ENCODE measurements at places on chromosomes 11 and 22.

DNA sequence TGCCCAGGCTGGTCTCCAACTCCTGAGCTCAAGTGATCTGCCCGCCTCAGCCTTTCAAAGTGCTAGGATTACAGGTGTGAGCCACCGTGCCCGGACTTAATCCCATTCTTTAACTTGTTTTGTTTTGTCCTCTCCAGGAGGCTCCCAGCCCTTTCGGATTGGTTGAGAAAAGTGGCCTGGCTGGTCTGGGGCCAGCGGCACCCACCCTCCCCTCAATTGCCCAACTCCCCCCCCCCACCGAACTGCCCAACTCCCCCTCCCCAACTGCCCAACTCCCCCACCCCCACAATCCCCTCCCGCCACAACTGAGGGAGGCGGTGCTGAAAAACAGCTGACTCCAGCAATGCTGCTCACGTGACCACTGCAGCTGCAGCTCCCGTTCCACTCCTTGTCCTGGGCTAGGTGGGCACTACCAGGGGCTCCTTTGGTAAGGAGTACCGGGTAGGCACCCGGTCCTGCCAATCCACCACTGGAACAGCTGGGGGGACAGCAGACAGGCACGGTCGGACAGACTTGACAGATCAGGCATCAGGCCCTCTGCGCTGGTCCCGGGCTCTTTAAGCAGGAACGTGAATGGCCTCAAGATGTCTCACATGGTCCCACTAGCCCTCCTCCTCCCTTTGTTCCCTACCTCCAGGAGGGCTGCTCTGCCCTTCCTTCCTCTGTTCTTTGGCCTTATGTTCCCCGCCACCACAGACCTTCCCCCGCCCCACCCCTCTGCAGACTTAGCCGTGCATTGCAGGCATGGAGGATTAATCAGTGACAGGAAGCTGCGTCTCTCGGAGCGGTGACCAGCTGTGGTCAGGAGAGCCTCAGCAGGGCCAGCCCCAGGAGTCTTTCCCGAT lies at the start of gene TCN2:
TCN2 (plus strand) TSS at position 720 of the 845 bp plus-strand sequence. CDS start 158 bp downstream, outside the sequence.
- DNase-seq: peak; percentile 36

GRCh38 chr11:130675371-130675821 lies 227.0 kb downstream of the ADAMTS15 start:
- no peak for DNase-seq

DNA sequence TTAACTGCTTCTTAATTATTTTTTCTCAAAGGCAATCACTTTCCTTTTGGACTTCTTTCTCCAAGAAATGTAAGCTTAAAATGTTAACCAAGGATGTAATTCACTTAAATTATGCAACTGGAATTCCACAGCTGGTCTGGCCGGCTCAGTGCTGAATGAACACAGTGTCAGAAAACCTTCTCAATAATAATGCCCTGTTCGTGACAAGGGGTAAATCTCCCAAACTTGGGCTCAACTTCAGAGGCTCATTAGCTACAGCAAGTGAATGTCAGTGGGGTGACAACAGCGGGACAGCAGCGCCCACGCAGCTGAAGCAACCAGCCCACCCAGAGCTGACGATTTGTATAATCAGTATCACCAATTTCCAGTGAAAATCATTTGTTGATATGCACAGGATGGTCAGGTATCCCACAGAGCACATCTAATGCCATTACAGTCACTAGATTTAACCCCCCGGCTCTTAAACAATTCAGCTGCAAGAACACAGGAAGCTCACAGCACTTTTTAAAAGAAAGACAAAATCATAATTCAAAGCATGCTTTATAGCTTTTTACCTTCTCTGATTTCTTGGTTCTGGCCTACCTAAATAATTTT lies 704.8 kb downstream of the DLG2 start:
- DNase-seq: no peak

GRCh38 chr11:128492903-128493569 lies 94.3 kb downstream of the ETS1 start:
- DNase-seq: no peak

GRCh38 chr11:75576499-75576918 lies 14.5 kb downstream of the SERPINH1 start:
- no peak for DNase-seq

- DNase-seq: no peak
Observed at GRCh38 chr11:134332782-134333181, 994 bp downstream of the GLB1L2 start.

DNA sequence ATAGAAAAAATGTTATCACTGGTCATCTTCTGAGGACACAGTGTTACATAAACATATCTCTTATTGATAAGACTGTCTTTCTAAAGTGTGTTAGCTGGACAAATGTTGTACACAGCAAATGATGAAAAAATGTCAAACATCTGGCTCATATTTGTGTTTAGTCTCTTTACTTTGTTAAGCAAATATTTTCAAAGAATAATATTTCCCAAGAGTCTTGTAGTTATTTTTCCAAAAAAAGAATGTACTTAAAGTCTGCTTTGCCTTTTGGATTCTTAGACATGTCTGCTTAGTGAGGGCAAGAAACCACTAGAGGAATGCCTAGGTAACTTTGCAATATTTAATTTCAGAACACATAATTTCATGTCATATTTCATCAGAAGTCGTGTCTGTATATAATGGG lies 23.9 kb upstream of the CCDC179 start:
- DNase-seq: no peak

- no peak for DNase-seq
Observed at GRCh38 chr22:45450921-45451651, 37.6 kb downstream of the RIBC2 start.

- DNase-seq: no peak
Observed at GRCh38 chr22:27283714-27284113, 517.8 kb downstream of the MN1 start.

- DNase-seq: no peak
Observed at GRCh38 chr22:40602231-40602630, 34.3 kb downstream of the MRTFA start.

DNA sequence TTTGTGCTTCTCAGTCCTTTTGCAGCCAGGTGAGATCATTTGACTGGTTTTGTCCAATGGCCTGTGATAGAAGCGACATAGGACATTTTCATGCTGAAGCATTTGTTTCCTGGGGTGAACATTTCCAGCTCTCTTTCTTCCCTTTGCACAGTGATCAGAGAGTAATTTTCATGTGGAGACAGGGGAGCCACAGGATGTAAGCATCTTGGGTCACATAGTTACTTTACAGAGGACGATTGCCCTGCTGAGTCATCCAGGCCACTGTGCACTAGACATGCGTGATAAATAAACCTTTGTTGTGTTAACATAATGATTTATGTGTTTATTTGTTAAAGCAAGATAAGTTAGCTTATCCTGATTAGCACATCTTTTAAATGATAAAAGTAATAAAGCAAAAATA lies 263.5 kb upstream of the CCDC179 start:
- DNase-seq: no peak

GRCh38 chr11:12693479-12694182 lies 19.4 kb downstream of the TEAD1 start:
- peak; percentile 32 for DNase-seq

DNA sequence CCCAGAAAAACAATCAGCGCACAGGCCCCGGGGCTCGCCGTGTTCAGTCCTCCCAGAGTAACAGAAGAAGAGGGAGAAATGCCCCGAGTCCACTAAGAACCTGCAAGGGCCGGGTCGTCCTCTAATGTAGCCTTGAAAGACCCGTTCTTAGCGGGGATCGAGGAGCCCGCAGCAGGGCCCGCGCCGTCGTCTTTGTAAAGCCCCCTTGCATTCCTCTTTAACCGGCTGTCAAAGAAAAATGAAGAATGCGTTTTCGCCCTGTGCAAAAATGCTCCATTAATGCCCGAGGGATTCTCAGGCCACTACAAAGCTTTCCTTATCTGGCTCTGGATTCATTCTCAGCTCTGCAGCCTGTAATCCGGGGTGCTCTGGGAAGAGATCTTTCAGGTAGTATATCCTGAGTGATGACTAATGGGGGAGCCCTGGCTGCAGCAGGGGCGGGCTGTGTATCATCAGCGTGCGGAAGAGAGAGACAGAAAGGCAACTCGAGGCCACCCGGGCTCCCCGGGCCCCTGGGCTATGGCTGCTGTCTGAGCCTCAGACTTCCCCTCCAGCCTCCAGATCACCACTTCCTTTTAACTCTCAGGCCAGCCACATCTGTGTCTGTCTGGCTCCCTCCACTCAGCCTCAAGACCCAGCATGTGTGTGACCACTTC lies 78.2 kb downstream of the FBLN1 start:
- DNase-seq: no peak

DNA sequence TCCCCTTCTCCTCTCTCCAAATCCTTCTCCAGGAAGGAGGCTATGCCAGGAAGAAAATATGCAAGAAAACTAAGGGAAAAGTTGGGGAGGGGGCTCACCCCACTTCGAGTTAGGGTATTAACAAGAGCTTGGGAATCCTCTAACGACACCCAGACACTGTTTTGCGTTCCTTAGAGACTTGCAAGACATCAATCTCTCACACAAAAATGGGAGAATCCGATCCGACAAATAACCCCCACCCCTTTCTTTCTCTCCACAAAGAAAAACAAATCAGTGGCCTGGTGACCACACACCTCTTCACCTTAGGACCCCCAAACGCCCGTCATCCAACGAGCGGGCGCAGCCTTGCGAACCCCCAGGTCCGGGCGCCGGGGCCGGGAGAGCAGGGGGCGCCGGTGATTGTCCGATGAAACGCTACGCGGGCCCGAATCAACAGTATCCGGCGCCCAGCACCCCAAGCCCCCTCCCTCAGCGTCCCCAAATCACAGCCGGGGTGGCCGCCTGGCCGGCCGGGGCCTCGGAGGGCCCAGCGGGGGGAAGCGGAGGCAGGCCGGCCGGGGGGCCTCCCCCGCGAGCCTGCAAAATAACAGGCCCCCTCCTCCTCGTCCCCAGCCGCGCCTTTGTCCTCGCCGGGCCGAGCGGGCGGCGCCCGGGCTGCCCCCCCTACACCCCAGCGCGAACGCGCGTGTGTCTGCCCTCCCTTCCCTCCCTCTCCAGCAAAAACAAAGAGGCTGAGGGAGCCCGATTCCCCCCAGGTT lies 690 bp downstream of the CSNK1E start:
- peak; percentile 65 for DNase-seq

DNA sequence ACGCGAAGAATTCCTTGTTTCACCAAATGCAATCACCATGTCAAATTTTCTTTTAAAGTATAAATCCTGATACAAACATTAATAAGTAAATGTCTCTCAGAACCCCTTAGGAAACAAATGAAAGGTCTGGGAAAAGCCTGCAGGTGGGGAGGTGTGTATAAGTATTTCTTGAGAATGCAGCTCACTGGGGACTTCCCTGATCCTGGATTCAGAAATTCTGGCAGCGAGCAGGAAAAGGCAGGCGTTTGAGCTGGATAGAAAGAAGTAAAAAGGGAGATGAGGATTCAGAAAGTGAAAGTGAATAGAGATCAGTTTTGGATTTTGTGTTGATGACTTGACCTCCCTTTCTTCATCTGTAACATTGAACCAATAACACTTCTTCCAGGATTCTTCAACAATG lies 68.3 kb upstream of the CTSC start:
- no peak for DNase-seq

- no peak for DNase-seq
Observed at GRCh38 chr22:20213833-20214708, 54.0 kb downstream of the RTN4R start.

DNA sequence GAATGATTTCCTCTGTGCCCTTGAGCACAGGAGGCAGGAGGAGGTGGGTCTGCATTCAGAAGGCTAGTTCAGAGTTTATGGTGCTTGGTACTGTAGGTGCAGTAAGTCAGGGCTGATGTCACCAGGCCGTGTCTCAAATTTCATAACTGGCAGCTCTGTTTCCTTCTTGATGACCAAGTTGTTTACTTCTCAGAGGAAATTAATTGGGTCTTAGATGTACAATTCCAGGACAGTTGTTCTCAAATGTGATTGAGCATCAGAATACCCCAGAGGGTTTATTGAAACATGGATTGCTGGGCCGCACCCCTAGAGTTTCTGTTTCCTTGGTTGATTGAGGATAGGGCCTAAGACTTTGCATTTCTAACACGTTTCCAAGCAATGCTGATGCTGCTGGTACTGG lies 6.2 kb downstream of the AMOTL1 start:
- DNase-seq: no peak

GRCh38 chr11:20070459-20070858 lies 89.8 kb downstream of the DBX1 start:
- DNase-seq: no peak

DNA sequence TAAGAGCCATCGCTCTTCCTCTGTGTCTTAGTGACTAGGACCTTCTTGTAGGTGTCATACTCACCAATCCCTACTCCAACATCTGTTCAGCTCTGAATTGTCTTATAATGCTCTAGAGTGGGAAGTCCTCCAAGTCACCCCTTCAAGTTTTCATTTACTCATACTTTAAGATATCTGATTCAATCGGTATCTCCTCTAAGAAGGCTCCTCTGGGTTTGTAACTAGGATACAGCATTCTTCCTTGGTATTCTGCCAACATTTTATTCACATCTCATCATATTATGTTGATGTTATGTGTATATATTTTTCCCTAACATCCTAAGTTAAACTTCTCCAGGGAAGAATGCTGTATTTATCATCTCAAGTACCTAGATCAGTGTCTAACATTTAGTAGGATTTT lies 662.1 kb downstream of the NTM start:
- no peak for DNase-seq

- DNase-seq: no peak
Observed at GRCh38 chr11:78949976-78950690, 375.5 kb upstream of the NARS2 start.

DNA sequence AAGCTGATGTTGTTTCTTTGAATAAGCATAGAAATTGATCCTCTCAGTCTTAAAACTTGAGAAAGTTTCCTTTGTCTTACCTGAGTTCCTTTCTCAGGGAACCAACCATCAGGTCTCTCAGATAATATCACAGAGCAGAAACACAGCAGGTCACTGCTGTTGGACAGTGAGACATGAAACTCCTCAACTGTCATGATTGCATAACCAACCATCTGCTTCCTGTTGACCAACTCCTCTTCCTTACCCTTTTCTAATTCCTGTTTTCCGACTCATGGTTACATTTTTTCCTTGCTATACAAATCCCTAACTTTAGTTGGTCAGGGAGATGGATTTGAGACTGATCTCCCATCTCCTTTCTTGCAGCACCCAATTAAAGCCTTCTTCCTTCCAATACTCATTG lies 845.3 kb downstream of the FAM181B start:
- DNase-seq: no peak

GRCh38 chr11:45316258-45316657 lies 30.1 kb upstream of the SYT13 start:
- DNase-seq: no peak

DNA sequence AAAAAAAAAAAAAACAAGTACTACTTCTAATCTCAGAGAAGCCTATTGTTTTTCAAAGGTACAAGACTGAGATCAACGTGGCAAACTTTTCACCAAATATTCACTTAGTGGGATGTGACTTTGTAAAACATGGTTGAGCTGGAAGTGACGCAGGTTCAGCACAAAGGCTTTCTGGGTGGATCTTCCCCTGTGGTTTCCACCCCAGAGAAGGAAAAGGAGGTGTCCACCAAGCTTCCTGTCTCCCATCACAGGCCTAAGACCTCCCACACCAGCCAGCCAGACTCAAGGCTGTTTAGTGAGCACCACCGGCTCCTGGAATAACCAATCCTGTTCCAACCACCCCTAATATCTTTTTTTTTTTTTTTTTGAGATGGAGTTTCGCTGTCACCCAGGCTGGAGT lies 5.7 kb downstream of the TMEM184B start:
- peak; percentile 48 for DNase-seq

DNA sequence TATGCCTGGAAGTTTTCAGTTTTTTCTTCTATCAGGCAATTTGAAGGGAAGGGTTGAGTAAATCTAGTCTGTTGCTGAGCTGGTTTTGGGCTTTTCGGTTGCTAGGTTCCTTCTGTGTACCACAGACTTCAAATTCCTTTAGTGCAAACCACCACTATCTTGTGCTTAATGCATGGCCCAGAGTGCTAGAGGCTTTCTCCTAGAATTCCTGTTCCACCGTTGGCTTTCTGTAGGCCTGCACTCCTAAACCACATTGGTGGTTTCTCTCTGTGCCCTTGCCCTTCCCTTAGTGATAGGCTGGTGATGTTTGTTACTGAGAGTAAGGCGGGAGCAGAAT lies 47.1 kb upstream of the CTSC start:
- DNase-seq: no peak

Data from stimulated activated naive CD8-positive, alpha-beta T cell treated with anti-CD3 and anti-CD28 coated beads, Interleukin-15, amount 100 ng/mL, for 72 hours (primary cell).